ENCODE measurements at places on chromosomes 3 and 15. TPM values are rescaled to one million over a fixed set of nuclear protein-coding genes. Genes with fewer than 3 reads are reported as not detected.

- no peak for DNase-seq
Measured at GRCh38 chr3:140433431-140433830, 244.4 kb upstream of the TRIM42 start.

GRCh38 chr15:40857601-40858341 is 13.9 kb downstream of the SPINT1 start:
- peak; percentile 68 for DNase-seq

Gene TRPC1
- 4.9 TPM for total RNA-seq

DNA sequence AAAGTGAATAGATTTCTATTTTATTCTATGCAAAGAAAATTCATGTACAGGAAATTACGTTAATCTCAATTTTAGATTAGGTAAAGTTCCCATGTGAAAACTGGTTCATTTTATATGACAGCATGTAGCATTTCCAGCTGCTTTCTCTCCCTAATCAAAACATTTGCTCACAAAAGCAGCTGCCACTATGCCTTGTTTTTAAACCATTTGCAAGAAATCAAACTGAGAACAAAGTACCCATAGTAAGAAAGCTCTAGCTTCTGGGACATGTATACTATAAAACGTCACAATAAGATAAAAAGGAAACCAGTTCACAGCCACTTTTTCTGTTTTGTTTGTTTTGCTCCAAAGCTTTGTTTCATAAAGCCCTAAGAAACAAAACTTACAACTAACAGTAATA is 5.0 kb upstream of the CRYBG3 start:
- DNase-seq, result no peak

DNA sequence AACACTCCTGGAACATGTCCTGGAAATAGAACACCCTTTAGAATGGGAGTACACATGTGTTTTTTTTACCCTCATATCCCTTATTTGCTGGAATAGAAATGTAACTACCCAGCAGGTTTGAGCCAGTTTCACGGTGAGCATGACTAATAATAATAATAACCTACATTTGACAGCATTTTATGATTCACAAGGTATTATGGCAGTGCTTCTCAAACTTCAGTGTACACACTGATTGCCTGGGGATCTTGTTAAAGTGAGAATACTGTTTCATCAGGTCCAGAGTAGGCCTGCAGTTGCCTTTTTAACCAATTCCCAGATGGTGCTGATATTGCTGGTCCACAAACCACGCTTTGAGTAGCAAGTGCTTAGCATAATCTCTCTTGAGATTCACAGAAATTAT is 63.9 kb downstream of the NFKBIZ start:
- DNase-seq, result no peak
